HT-29 (cell line): ENCODE measurements at places on chromosomes 3 and 15.
A peak's percentile ranks its signal among the peaks of the same experiment; 100 is the strongest.

- no peak for DNase-seq
Observed at GRCh38 chr3:27923349-27924068, 201.4 kb upstream of the EOMES start.

DNA sequence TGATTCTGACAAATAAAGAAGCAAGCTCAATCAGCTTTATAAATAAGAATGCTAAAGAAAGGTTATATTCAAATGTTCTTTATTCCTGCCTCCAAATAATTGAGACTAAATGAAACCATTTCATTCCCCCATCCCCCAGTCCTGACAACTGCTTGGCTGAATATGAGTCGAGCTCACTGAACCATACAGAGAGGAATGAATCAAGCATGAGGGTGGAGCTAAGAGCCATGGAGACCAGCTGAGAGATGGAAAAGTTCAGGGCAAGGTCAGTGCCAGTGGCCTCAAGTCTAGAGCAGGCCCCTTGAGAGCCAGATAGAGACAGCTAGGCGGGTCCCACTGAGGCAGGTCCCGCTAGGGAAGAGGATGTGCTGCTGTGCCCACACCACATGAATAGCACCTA, 188.7 kb upstream of the EIF1B start:
- DNase-seq, result peak; percentile 50

- DNase-seq, result no peak
Observed at GRCh38 chr15:64875641-64876223, 34.0 kb downstream of the PLEKHO2 start.

- DNase-seq, result no peak
Observed at GRCh38 chr15:90097475-90097874, 4.8 kb downstream of the IDH2 start.

DNA sequence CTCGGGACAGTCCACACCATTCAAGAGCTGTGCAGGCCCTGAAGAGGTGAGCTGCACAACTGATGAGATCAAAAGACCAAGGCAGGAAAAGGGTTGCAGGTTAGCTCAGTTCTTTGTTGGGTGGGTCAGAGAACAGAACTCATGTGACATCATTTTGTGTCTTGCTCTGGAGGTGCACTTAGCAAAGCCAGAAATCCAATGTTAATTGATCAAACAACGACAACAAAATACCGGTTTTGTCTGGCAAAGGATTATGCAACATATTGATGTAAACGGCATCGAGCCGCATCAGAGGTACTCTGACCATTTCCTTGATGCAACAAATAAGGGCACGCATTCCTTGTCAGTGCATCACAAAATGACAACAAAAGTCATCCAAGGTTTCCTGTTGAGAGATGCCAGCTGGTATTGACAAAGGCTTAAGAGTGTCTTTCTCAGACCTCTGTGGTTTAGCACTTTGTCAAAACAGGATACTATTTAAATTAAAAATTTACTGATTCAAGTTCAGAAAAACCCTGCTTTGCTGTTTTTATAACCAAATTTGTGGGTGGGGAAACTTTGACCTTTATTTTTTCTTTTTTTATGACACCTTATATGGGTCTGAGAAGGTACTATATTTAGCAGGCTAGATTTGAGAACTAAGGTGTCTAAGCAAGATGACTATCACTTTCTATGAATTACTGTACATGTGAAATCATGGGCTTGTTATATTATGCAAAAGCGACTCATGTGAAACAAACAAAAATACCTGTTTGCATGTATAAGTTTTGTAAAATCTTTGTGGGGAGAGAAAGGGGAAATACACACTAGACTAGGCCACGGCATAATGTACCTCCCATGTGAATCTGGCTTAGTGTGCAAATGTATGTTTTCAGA, 496.1 kb downstream of the FOXP1 start:
- peak; percentile 52 for DNase-seq

DNA sequence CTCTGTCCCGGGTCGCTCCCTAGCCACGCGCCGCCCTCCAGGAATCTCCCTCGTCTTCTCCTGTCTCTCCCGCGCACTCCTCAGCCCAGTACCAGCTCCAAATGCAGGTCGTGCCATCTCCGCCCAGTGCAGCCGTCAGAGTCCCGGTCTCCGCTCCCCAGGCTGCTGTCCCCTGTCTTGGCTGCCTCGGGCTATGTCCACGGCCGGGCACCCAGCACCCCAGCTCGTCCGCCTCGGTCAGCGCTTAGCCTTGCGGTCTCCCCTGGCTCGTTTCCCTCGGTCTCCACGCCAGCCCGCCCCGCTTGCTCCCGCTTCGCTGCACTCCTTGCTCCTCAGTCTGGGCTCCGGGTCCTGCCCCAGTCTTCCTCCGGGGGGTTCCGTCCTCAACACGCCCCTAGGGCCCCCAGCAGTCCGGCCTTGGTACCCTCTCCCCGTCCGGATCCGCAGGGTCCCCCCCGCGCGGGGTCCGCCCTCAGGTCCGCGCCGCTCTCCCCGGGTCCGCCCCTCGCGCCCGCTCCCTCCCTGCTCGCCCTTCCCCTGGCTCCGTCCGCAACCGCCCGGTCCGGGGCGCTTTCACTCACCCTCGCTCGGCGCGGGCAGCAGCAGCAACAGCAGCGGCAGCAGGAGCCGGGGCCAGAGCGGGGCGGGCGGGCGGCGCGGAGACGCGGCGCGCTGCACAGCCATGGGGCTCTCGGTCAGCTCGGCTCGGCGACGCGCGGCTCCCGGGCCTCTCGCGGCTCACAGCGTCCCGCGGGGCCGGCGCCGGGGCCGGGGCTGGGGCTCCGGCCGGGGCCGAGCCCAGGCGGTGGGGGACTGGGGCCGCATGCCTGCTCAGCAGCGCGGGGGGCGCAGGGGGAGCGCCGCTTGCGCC, 462 bp downstream of the IGDCC3 start:
- DNase-seq, result no peak

- DNase-seq, result no peak
Observed at GRCh38 chr3:11339541-11339940, 67.3 kb downstream of the ATG7 start.

DNA sequence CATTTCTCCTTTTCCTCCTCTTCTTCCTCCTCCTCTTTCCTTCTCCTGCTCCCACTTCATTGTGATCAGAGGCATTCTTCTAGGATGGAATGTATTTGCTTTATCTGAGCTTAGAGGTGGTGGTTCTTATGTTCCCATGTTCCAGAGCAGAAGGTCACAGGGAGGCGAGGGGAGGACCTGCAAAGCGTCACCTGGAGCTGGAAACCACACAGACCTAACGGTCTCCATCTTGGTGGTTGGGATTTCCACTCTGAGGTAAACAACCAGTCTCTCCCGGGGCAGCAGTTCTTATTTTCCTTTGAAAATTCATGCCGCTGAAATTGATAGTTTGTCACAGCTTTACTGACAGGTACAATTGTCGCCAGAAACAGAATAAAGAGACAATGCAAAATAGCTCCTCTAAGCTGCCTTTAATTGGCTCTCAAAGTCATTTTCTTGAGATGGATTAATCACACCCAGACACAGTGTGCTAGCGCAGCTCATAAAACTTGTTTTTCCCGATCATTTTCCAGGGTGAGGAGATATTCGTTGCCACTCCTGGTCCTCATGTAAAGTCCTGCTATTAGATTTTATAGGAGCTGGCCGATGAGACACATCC, 16.9 kb upstream of the AGBL1 start:
- DNase-seq, result no peak

DNA sequence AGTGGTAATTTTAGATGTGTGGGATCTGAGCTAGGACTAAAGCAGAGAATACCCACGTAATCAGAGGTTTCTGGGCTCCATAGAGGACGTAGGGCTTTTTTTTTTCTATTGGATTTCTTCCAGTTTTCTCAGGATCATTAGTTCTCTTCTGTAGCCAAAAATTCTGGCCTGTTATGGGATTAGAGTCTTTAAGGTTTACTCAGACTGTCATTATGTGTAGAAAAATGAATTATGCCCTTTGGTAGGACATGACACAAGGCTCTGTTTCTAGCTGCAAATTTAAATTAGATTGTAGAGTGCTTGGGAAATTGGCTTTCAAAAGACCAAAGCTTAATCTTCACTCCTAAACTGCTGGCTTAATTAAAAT, 1.9 kb downstream of the SETD5 start:
- no peak for DNase-seq

DNA sequence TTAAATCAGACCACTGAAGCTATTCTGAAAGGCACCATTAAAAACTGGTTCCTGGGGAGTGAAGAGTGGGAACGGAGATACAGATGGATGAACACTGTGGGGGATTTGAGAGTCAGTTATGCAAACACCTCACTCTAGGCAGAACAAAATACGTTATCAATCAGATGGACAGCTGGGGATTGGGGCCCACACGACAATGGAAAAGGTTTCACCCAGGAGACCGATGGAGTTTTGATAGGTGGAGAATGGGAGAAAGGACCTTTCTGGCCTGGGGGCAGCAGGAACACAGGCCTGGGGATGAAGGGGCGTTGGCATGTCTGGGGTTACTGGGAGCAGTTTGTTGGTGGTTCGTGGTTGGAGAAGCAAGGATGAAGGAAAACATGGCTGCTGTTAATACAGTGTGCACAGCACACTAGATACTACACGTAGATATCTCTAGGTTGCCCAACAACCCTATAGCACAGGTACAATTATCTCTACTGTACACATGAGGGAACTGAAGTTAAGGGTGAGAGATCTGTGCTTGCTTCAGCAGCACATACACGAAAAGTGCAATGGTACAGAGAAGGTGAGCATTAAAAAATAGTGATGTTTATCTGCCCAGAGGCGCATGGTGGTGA, 16.5 kb downstream of the ST6GAL1 start:
- no peak for DNase-seq

- DNase-seq, result no peak
Observed at GRCh38 chr15:60744826-60745460, 266.0 kb upstream of the ICE2 start.

GRCh38 chr3:177561769-177562392, 364.6 kb upstream of the TBL1XR1 start:
- no peak for DNase-seq

GRCh38 chr3:101873619-101874018, 24.3 kb downstream of the NFKBIZ start:
- DNase-seq, result no peak

GRCh38 chr15:94367726-94368535, 136.6 kb downstream of the MCTP2 start:
- no peak for DNase-seq

GRCh38 chr3:171142985-171143384, 116.5 kb upstream of the SLC2A2 start:
- DNase-seq, result no peak

DNA sequence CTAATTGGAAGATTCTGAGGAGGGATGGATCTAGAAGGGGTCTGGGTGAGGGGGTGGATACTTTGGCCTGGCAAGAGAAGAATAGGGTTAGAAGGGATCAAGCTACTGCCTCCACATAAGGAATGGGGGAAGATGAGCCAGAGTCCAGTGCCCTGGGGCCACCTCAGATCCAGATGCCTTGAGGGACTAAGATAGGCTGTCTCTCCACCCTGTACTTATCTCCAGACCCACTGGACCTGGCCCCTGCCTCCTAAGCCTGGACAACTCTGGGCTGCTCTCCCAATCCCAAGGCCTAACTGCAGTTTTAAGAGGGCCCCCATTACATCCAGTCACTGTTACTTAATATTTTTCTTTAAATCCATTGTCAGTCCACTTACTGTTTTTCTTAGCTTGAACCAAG, 2.0 kb downstream of the DVL3 start:
- DNase-seq, result no peak

- no peak for DNase-seq
Observed at GRCh38 chr3:108448593-108448992, 61.8 kb downstream of the MYH15 start.

- peak; percentile 27 for DNase-seq
Observed at GRCh38 chr3:96236522-96236921, 577.9 kb upstream of the EPHA6 start.

- DNase-seq, result no peak
Observed at GRCh38 chr15:65583701-65584100, 27.2 kb downstream of the INTS14 start.

GRCh38 chr15:68556139-68556990, 22.4 kb upstream of the CORO2B start:
- no peak for DNase-seq

DNA sequence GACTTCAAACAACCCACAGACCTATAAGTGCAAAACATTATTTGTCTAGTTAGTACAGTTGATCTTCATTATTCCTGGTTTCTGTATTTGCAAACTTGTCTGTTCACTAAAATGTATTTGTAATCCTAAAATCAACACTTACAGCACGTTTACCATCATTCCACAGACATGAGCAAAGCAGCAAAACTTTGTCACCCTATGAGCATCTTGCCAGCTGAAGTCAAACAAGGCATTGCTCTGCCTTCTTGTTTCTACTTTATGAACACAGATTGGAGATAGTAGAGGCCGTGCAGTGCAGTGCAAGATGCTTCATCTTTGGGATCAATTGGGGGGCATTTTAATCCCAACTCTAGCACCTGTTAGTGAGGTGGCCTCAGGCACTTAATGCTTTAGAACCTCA, 202.1 kb downstream of the NLGN1 start:
- no peak for DNase-seq

DNA sequence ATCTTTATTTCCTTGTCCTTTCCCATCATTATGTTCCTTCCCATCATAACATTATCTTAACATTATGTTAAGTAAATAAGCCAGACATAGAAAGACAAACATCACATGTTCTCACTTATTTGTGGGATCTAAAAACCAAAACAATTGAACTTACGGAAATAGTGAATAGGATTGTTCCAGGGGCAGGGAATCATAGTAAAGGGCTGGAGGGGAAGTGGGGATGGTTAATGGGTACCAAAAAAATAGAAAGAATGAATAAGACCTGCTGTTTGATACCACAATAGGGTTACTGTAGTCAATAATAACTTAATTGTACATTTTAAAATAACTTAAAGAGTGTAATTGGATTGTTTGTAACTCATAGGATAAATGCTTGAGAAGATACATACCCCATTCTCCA, 36.7 kb upstream of the MBNL1 start:
- DNase-seq, result no peak

DNA sequence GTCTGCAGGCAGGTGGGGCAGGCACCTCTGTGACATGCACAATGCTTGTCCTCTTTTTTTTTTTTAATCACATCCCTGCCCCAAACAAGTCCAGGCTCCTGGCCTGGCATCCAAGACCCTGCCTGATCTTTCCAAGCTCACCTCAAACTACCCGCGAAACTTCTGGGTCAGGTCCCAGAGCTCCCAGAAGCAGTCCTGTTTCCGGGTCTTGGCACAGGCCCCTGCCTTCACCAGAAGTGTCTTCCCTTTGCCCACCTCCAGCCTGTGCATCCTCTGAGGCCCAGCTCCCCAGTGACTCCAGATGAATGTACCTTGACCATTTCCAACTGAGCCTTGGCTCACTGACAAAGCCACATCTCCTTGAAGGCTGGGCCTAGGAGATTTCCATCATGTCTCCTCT, 23.0 kb downstream of the PLA2G4E start:
- DNase-seq, result no peak

- DNase-seq, result no peak
Observed at GRCh38 chr3:169940470-169941181, 26.0 kb upstream of the SEC62 start.

DNA sequence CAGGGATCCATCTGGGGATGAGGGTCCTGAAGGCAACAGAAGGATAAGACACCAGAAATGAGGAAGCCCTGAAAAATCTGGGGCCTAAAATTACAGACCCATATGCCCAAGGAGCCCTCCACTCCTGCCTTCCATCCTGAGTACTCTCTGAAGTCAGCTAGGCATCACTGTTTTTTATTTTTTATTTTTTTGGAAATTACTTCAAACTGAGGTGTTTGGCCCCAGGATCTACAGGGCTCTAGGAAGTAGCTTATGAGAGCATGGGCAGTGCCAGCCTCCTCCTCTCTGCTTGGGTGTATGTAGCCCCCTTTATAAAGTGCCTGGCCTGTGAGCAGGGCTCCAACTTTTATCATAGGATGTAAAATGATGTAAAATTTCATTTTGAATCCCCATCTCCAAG, 7.9 kb downstream of the EPB42 start:
- no peak for DNase-seq

- no peak for DNase-seq
Observed at GRCh38 chr15:36964626-36965025, 135.7 kb downstream of the MEIS2 start.
